ENCODE measurements at places on chromosomes 4 and X.

DNA sequence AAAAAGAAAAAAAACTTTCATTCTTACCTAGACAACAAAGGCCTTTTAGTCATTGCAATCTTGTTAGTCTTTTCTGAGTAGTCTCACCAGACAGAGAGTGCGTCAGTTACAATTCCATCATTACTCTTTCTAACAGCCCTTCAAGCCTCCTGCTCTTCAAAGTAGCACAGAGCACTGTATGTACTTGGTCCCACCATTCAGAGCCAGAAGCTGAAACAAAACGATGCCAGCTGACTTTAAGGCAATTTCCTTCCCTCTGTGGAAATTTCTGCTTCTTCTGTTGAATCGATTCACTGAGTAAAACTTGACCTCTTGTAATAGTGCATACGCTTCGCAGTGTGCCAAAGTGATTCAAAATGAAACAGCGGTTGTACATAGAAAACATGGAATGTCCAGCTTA is 57.7 kb upstream of the TENM3 start:
- DNase-seq = no peak

- DNase-seq = no peak
These were observed 60.1 kb downstream of the TSC22D3 start for GRCh38 chrX:107715331-107716117.

GRCh38 chr4:80302616-80303223 is 32.8 kb upstream of the CFAP299 start:
- no peak for DNase-seq

DNA sequence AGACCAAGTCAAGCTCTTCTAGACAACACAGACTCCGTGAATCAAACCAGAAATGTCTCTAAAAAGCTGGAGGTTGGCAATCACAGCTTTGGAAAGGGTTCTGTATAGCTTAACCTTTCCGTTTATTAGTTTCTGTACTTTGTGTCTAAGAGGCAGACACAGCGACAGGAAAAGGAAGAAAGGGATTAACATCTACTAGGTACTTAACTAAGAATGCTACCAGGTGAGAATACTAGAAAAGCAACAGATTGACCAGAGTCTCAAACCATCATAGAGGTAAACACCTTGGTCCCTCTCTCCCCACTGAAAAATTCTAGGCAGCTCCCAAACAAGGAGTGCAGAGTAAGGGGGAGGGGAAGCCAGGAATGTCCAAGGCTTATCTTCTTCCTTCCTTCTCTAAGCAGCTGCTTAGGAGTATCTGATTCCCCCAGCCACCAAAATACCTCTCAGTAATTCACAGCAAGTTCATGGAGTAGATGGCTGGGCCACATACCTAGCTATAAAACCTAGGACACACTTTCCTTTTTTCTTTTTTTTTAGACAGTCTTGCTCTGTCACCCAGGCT is 80.8 kb downstream of the APBB2 start:
- no peak for DNase-seq

DNA sequence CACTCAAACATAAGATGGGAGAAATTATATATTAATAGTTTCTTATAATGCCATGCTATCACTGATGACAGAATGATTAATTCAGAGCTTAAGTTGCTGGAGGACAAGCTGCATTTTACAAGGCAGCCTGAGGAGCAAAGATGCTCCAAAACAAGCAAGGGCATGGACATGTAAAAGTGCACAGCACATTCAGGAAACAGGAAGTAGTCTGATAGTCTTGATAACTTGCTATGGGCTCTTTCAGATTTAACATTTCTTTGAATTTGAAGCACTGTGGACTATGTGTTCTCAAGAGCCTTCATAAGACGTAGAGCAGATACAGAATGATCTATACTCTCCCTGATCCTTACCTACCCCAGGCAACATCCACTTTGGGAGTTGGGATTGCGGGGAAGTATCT is 50.0 kb downstream of the AMMECR1 start:
- no peak for DNase-seq

GRCh38 chr4:169335331-169335730 is 64.6 kb upstream of the SH3RF1 start:
- no peak for DNase-seq

- no peak for DNase-seq
These were observed 645.6 kb upstream of the FTHL17 start for GRCh38 chrX:31717474-31717873.

GRCh38 chrX:13654116-13654515 is 1.2 kb downstream of the TCEANC start:
- DNase-seq = no peak

DNA sequence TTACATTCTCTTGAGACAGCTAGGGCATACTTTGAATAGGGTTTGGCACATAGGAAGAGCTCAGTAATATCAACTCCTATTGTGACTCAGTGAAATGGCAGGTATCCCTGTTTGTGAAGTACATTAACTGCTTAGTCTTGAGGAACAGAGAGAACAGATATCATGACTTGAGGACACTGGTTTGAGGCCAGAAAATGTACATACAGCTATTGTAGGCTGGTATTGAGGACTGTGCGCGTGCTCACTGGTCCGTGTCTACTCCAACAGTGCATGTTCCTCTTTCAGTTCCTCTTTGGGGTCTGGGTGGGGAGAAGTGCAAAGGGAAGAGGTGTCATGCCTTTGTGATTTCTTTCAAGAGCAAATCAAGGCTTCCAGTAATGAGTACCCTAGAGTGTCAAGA is 34.6 kb upstream of the TBC1D9 start:
- no peak for DNase-seq

DNA sequence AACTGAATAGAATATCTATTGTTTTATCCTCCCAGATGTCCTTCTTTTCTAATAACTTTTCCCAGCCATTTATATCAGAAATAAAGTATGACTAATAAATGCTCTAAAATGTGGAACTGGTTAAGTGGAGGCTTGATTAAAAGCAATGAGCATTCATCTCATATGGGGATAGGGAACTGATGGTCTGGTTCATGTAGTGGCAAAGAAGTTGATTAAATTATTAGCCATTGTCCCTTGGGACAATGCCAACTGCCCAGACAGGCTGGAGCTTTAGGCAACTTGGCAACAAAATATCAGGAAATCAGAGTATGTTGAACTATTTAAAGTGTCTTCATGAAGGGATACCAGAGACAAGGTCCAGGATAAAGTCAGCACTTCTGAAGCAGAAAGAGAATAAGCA is 24.2 kb downstream of the TRO start:
- no peak for DNase-seq

- DNase-seq = no peak
These were observed 43.9 kb downstream of the CC2D2A start for GRCh38 chr4:15513545-15513944.

- no peak for DNase-seq
These were observed 22.0 kb downstream of the KLHL15 start for GRCh38 chrX:24005028-24005427.

- no peak for DNase-seq
These were observed 1026.4 kb upstream of the IGFBP7 start for GRCh38 chr4:58136604-58137003.

DNA sequence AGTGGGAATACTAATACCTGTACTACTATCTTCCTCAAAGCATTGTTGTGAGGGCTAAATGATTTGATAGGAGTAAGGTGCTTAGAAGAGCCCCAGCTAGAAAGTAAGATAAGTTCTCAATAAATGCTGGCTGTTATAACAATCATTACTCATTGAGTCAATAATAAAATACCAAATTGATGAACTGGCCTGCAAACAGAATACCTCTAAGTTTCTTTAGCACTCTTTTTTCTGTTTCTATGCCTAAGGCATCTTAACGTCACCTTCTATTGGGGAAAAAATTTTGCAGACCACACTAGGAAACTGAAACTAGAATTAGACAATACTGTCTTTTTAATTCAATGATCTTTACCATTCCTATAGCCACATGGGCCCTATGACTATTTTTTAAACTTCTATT is 1.2 kb downstream of the CLTRN start:
- DNase-seq = no peak

DNA sequence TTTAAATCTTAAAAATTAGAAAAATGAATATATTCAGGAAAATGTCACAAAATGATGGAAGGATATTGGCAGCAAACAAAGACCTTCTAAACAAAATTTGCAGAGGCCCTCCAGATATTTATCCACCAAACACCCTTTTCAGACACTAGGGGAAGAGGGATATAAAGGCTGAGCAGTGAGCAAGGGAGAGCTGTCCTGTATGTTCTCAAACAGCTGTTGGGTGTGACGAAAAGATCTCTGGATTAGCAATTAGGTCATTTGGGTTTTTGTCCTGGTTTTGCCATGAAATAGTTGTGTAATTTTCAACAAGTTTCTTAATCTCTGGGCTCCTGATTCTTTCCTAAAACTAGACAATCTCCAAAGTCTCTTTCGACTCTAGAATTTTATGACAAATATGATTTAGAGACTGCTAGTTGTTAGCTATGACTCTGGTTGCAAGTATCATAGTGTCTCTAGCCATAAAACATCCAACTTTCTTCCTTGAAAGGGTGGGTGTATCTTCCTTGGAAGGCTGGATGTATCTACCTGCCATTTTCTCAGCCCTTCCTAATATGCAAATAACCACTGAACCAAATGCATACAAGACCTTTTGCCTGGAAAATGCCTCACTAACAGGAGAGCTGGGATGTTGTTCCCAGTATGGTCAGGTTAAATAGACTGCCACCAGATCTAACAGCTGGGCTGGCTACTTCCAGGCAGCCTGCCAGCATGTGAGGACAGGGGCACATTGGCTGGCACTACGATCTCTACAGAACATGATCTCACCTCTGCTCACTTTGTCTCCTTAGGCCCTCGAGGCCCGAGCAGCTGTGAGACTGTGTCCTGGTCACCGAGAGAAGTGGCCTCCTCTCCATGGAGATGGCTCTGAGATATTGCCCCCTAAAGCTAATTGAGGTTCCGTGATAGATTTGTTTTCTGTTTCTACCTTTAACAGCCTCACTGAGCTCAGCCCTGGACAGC is 225.5 kb upstream of the JADE1 start:
- DNase-seq = no peak

DNA sequence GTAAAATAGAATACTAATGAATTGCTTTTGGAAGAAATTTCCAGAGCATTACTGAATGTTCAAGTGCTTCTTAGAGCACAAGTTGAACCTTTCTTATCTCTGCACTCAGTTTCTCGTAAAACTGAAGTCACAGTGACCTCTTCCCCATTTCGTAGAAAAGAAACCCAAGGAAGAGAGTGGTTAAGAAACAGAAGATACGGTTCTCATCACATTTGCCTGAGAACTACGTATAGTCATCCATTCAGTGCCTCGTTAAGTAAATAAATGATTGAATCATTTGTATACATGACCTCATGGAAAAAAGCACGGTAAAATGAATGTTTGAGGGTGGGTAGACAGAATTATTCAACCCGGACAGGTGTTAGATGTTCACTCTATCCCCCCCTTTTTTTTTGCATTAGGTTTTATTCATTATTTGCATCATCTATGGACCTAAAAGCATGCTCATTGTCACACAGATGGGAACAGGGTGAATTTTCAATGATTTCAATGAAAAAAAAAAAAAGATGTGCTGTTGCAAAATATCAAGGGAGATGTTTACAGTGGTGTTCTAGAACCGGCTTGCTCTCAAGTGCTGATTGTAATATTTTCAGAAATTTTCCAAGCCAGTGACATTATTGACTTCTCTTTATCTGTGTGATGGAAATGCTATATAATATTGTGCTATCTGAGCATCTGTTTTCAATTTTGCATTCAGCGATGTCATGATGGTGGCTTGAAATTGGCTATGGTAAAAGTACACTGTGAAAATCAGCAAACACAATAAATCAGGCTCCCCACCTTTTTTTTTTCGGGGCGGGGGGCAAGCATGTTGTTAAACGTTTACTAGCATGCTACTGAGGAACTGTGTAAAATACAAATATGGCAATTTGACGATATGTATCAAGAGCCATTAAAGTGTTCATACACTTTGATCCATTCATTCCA is 4.3 kb downstream of the RHOH start:
- no peak for DNase-seq

DNA sequence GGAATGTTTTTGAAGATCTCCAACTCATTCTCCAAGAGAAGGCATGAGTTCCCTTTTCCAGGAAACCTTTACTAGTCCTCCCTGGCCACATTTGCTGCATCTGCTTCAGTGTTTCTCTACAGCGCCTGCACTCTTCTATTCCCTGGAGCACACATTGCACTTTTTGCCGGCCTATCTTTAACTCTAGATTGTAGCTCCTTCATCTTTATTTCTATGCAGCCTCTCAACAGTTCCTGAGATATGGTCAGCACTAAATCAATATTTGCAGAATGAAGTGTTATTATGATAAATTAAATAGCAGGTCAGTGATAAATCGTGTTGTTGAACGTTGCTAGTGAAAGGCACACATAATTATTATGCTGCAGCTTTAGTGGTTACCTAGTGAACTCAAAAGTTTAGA is 88.3 kb downstream of the VCX3A start:
- DNase-seq = no peak

- DNase-seq = no peak
These were observed 22.4 kb downstream of the AFF1 start for GRCh38 chr4:86957215-86957614.

- DNase-seq = no peak
These were observed 25.8 kb downstream of the CRMP1 start for GRCh38 chr4:5866841-5867813.

DNA sequence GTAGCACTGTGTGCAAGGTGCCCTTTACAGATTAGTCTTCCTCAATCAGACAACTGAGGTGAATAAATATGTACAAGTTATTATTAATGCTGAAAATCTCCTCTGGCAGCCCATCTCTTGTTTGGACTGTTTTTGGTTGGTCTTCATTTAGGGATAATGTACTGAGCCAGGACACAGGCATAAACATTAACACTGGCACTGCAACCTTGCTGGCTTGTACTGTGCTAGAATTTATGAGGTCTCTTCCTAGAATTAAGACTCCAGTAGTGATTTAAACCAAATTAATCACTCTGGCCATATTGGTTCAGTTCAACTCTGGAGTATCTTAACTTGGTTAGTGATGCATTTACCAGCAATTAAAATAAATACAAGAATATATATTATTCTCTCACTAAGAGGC is 244.7 kb upstream of the GK2 start:
- no peak for DNase-seq

DNA sequence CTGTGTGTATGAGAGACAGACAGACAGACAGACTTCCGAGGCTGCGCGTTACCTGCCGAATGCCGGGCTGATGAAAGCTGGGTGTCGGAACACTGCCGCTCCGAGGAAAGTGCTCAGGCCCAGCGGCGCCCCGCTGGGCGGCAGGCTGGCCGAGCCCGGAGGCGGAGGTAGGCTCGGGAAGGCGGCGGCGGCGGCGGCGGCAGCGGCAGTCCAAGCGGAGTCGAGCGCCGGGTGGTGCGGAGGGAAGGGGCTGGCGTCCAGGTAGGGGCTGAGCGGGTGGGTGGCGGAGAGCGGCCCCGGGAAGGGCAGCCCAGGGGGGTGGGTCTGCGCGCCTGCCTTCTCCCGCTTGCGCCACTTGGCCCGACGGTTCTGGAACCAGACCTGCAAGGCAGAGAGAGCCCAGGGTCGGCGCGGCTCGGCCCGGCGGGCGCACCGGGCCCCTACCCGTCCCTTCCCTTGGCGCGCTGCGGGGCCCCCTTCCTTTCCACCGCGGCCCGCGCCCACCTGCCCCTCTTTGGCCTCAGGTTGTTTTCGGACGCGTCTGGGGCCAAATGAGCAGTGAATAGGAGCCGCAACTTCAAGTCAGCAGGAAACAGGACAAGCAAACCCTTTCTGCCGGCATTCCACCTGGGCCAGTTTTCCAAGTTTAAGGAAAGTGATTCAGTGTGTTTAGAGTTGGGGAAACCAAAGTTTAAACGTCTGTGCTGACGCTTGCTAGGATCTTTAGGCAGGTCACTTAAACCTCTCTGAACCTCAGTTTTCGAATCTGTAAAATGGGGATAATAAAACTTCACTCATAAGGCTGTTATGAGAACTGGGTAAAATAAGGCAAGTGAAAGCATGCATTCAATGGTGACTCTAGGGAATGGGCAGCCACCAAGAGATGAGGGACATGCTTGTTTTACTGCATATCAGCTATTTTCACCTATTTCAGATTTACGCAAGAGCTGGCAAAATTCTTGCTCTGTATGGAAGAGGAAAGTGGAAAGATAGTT is 8.4 kb downstream of the ARX start:
- no peak for DNase-seq

Measured in nucleus accumbens (tissue), 56 donors.